ENCODE measurements at places on chromosomes 11 and 22. TPM values are rescaled to one million over a fixed set of nuclear protein-coding genes. Genes with fewer than 3 reads are reported as not detected.
A peak's percentile ranks its signal among the peaks of the same experiment; 100 is the strongest.

Gene CYB5R2
- polyA plus RNA-seq: 48.9 TPM

- DNase-seq: no peak
Measured at GRCh38 chr22:37195921-37196320, 7.9 kb upstream of the C1QTNF6 start.

Gene CASP5
- polyA plus RNA-seq: not detected

DNA sequence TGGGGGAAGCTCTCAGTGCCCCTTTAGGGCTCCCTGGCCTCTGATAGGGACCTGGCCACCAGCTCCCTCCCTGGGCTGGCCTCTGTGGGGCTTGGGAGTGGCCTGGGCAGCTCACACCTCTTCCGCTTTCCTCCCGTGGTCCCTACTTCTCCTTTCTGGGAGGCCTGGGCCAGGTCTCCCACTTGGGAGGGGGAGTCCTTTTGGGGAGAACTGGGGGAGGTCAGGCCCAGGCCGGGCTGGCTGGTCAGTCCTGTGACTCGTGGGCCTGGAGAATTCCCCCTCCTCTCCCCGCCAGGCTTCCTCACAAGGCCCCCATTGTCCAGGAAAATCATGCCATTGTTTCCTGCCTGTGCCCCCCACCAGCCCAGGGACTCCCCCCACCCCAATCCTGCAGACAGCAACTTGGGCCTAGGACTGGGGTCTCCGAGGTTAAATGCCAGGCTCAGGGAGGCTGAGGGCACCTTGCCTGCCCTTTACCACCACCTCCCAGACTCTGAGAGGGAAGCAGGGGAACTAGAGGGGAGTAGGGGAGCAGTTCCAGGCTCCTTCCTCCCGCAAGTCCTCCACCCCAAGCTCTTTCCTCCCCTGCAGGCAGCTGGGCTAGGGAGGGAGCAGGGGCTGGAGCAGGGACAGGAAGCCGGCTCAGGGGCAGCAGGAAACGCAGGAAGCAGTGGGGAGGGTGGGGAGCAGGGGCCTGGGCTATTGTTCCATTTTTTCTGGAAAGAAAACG is 2.8 kb downstream of the MAP3K11 start:
- peak; percentile 56 for DNase-seq

Gene HTR3A
- polyA plus RNA-seq: 5.8 TPM

Gene MS4A7
- not detected for polyA plus RNA-seq

GRCh38 chr11:119860561-119861094 is 131.6 kb upstream of the NECTIN1 start:
- no peak for DNase-seq

- no peak for DNase-seq
Measured at GRCh38 chr11:14451825-14452224, 47.8 kb downstream of the COPB1 start.

Gene APOBEC3H
- polyA plus RNA-seq: not detected

DNA sequence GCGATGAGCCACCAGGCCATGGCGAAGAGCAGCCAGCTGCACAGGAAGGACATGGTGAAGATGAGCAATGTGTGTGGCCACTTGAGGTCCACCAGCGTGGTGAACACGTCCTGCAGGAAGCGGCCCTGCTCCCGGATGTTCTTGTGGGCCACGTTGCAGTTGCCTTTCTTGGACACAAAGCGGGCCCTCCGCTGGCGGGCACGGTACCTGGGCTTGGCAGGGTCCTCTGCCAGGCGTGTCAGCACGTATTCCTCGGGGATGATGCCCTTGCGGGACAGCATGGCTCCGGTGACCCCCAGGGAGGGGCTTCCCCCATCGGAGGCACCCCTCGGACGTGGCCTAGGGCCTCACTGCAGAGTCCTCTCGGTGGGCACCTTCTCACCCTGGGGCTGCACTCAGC is 648 bp downstream of the KCNJ11 start:
- no peak for DNase-seq

GRCh38 chr11:63709336-63709884 is 28.1 kb downstream of the RTN3 start:
- DNase-seq: no peak

DNA sequence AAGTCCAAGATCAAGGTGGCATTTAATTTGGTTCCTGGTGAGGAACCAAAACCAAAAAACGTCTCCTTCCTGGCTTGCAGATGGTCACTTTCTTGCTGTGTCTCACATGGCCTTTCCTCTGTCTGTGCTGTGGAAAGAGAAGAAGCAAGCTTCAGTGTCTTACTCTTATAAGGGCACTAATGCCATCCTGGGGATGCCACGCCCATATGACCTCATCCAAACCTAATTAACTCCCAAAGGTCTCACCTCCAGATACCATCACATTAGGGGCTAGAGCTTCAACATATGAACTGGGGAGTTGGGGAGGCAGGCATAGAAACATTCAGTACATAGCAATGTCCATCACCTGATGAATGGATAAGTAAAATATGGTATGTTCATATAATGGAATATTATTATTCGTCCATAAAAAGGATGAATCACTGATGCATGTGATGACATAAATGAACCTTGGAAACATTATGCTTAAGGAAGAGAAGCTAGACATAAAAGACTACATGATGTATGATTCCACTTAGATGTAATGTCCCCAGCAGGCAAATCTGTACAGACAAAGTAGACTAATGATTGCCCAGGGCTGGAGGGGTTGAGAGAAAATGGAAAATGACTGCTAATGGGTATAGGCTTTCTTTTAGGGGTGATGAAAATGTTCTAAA is 78.6 kb upstream of the B3GNT6 start:
- no peak for DNase-seq

Gene LIF
- polyA plus RNA-seq: 1.8 TPM

- DNase-seq: no peak
Measured at GRCh38 chr11:12968101-12968500, 41.0 kb upstream of the RASSF10 start.

GRCh38 chr11:116225236-116225635 is 547.6 kb downstream of the BUD13 start:
- peak; percentile 50 for DNase-seq

Gene OR51F2
- polyA plus RNA-seq: not detected

Gene TMPRSS5
- polyA plus RNA-seq: not detected

DNA sequence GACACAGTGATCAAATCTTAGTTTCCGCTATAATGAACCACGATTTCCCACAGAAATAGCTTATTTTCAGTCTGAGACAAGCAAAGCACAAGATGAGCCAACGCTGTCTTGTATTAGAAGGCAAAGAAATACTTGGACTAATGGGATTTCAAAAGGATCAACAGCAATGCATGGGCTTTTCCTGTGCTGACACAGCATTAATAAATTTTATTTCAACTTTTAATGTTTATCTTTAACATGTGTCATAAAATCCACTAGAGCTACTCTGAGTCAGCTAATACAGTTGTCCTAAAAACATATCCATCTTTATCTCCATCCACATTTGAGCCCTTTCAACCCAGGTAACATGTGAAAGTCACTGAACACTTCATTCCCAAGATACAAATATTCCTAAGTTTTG is 15.5 kb upstream of the SLC25A17 start:
- no peak for DNase-seq

Gene APOBEC3A
- polyA plus RNA-seq: not detected

Gene OR5A1
- 0.21 TPM for polyA plus RNA-seq

DNA sequence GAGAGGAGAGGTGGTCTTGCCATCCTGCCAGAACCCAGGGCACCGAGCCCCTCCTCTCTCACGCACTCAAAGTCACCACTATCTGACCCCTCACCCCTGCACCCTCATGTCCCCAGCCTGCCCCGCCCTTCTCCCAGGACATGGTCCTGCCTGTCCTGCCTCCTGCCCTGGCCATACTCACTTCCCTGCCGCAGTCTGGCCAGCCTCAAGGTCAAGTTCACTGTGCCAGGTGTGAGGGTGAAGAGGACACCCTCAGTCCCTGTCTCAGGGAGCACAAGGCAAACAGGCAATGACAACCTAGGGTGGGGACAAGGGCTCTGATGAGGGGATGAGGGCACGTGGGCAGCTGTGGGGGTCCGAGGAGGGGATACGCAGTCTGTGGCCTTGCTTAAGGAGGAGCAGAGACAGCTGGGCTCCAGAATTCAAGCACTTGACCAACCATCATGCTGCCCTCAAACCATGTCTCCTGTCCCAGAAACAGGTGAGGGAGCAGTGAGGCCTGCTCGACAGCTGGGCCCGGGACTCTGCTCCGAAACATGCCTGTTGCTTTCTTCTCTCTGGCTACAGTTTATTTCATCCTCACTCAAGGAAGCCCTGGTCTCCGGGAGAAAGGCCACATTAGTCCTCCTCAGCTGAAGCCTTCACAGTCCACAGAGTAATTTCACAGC is 36.6 kb downstream of the PDGFB start:
- DNase-seq: no peak

Gene SEC14L6
- 0.84 TPM for polyA plus RNA-seq

DNA sequence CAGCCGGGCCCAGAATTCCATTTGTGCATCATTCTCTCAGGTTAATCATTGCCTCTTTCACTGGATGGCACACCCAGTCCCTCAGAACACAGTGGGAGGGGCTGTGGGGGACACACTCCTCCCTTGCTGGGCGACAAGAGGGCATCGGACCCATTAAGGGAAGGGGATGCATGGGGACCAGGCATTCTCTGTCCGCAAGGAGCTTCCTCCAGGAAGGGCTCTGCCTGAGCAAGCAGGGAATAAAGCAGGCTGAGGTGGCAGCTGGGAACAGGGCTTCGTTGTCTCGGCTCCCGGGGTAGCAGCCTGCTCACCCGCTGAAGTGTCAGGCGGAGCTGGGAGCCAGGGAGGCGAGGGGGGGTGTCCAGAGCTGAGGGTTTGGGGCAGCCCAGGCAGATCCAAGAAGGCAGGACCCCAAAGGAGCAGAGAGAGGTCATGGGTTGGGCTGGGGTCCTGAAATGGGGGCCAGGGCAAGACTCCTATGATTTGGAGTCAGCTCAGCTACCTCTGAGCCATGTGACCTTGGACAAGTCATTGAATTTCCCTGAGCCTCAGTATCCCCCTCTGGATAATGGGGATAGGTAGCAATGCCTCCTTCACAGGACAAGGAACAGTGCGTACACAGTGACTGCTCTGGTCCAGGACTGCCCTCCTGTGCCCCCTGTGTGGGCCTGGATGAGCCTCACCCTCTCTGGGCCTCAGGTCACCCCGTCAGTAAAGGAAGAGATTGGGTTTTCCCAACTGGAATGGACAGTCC is 1.4 kb downstream of the GAL3ST1 start:
- DNase-seq: no peak

Gene CCDC88B
- 5.9 TPM for polyA plus RNA-seq

Gene ELMOD1
- 1.6 TPM for polyA plus RNA-seq

Gene OR1S2
- polyA plus RNA-seq: not detected

GRCh38 chr11:44618561-44619425 is 53.3 kb downstream of the CD82 start:
- DNase-seq: no peak

GRCh38 chr11:57001674-57002401 is 13.1 kb downstream of the OR5AK2 start:
- DNase-seq: peak; percentile 39

Gene NXPE4
- polyA plus RNA-seq: not detected

DNA sequence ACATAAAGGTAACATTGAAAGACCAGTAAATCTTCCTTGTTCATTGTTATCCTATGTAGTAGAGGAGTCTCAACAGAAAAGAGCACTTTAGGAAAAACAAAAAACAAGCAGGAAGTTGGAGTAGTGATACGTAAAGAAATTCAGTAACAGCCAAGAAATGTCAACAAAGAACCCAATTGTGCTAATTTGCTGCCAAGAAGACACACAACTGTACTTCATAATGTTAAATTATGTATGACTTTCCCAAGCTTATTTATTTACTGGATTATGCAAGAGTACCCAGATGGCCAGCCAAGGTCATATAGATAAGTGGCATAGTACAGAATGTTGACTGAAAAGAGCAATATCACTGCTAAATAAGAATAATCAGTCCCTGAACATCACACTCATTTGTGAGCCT is 264.7 kb upstream of the CCDC179 start:
- DNase-seq: no peak

Gene TESMIN
- polyA plus RNA-seq: 54.9 TPM

- DNase-seq: no peak
Measured at GRCh38 chr11:131637469-131638175, 267.2 kb downstream of the NTM start.

DNA sequence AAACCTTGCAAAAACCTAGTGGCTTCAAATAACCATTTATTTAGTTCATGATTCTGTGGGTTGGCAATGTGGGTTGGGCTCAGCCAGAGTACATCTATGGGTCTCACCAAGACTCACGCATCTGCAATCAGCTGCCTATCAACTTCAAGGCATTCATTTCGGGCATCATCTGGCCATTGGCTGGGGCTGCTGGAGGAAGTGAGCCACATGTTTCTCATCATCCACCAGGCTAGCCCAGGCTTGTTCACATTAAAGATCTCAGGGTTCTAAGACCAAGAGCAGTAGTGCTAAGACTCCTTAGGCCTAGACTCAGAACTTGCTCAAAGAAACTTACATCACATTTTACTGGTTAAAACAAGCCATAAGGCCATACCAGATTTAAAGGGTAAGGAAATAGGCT is 478.9 kb upstream of the ARHGAP42 start:
- no peak for DNase-seq

Gene NAA40
- polyA plus RNA-seq: 10.1 TPM

DNA sequence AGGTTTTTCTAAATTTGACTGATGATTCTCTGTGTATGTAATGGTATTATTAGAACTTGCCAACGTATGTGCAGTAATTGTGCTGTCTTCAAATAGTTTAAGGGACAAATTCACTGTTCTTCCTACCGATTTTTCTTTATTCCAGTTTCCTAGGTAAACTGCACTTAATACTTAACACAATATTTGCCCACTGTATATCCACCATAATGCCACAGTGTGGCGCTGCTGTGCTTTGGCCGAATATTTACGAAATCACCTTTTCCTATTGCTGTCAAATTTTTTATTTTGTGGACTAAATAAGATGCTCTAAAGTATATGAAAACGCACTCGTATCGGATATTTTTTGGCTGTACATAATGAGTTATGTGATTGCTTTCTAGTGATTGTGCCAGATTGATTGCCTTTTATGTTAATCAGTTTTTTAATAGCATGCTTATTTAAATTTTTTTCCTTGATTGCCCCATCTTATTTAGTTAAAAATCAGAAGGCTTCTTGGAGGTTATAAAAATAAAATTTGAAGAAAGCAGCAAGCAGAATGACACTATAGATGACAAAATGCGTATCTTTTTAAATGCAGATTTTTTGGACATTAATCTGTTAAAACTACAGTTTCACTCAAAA is 10.5 kb downstream of the AASDHPPT start:
- DNase-seq: peak; percentile 63

Gene KRTAP5-10
- not detected for polyA plus RNA-seq

- DNase-seq: no peak
Measured at GRCh38 chr11:69447786-69448185, 33.7 kb upstream of the LINC01488 start.

Data from GM23338 (cell line).